ENCODE measurements at places on chromosomes 7 and 10. TPM values are rescaled to one million over a fixed set of nuclear protein-coding genes. Genes with fewer than 3 reads are reported as not detected.

SPDYE16 gene
- 0.73 TPM for total RNA-seq

RPP38 gene
- 21.8 TPM for total RNA-seq

GRID2IP gene
- 0.81 TPM for total RNA-seq

WASHC2C gene
- 72.4 TPM for total RNA-seq

ZNF467 gene
- 2.7 TPM for total RNA-seq

ZYX gene
- total RNA-seq: 145 TPM

TSPAN33 gene
- 0.83 TPM for total RNA-seq

ETV1 gene
- 0.47 TPM for total RNA-seq

H2BK1 gene
- total RNA-seq: 6.9 TPM

CFAP69 gene
- total RNA-seq: not detected

NRF1 gene
- 38.1 TPM for total RNA-seq

STEAP1B gene
- total RNA-seq: not detected

ELFN1 gene
- 0.12 TPM for total RNA-seq

FAM180A gene
- total RNA-seq: not detected

MRPS16 gene
- 44.9 TPM for total RNA-seq

TSPAN12 gene
- not detected for total RNA-seq

ADAM8 gene
- 87.2 TPM for total RNA-seq

SLC29A4 gene
- total RNA-seq: 0.76 TPM

TOMM7 gene
- total RNA-seq: 701 TPM

AZGP1 gene
- not detected for total RNA-seq

PPP3CB gene
- total RNA-seq: 48.1 TPM
